ENCODE measurements at places on chromosomes 3 and 15.

GRCh38 chr3:11084098-11084497 is 70.2 kb upstream of the HRH1 start:
- DNase-seq, result no peak

DNA sequence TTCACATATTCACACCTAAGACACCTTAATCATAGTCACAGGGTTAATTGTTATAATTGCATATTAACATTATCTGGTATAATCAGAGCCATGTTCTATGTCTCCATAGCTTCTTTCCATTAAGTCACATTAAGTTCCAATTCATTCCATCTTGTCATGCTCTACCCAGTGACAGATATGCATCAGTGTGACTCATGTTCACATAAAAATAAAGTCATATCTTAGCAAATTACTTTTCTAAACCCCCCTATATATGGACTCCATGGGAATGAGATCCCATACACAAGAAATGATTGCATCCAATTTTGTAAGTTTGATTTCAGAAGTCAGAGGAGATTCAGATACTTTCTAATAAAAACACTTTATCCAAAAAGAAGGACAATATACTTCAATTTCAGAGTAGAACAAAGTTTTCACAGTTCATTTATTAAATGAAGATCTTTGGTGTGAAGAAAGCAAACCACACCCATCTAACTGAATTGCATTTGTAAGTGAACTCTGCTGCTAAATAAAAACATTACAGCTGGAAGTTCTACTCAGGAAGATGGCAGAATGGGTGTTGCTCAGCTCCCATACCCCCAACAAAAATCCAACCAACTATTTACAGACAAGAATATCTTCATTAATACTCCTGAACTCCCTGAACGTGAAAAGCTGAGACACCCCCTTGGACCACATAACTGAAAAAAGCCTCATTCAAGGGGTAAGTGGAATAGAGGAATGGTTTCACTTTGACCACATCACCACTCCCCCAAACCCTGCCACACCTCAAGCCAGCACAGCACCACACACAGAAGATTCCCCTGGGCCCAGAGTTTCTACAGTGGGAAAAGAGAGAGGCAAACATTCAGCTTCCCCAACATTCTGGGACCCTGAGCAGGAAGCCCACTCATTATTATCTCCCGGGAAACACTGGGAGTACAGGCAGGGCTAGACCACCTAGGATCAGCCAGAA is 27.6 kb downstream of the THBS1 start:
- no peak for DNase-seq

GRCh38 chr15:98395974-98396610 is 252.2 kb upstream of the IGF1R start:
- DNase-seq, result no peak

GRCh38 chr3:115120597-115120996 is 26.5 kb downstream of the ZBTB20 start:
- DNase-seq, result no peak

DNA sequence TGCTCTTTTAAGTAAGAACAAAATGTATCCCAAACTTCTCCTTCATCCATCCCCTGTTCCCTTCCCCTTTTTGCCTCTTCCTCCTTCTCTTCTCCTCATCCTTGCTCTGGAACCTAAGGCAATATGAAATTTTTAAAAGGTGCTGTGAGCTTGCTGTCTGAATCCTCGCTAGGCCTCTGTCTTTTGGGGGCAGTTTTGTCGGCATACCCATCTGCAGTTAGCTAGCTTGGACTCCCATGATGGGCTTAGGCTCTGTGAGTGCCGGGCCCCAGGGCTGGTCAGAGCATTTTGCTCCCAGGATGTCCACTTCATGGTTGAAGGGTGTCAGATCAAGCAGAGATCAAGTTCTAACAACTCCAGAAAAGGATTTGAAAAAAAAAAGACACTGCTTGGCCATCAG is 18.6 kb downstream of the ZIC1 start:
- DNase-seq, result no peak

- no peak for DNase-seq
Observed at GRCh38 chr3:59106085-59106648, 56.3 kb upstream of the CFAP20DC start.
